ENCODE measurements at places on chromosomes 11 and 22. TPM values are rescaled to one million over a fixed set of nuclear protein-coding genes. Genes with fewer than 3 reads are reported as not detected.

DNA sequence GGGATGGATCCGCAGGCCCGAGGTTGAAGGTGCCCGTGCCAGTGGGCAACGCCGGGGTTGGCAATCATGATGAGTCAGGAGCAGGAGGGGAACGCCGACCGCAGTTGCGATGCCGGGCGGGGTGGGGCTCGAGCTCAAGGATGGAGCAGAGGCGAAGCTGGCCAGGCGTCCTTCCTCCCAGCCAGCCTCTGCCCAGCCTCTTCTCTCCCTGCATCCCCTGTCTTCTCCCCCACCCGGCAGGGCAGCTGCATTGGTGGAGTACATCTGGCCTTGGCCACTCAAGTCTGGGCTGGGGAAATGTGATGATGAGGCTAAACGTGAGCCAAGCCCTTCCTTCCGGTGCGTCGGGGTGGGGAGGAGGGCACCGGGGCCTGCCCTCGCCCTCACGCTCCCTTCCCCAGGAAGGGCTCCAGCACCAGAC is 3.9 kb downstream of the IFITM10 start:
- DNase-seq: no peak

GRCh38 chr22:49077036-49077393 is 750.7 kb downstream of the BRD1 start:
- DNase-seq: no peak

- no peak for DNase-seq
Observed at GRCh38 chr11:83070731-83071566, 748 bp downstream of the RAB30 start.

- DNase-seq: no peak
Observed at GRCh38 chr11:111334532-111335502, 36.5 kb downstream of the POU2AF3 start.

- no peak for DNase-seq
Observed at GRCh38 chr22:46250783-46251125, 661 bp upstream of the CDPF1 start.

DNA sequence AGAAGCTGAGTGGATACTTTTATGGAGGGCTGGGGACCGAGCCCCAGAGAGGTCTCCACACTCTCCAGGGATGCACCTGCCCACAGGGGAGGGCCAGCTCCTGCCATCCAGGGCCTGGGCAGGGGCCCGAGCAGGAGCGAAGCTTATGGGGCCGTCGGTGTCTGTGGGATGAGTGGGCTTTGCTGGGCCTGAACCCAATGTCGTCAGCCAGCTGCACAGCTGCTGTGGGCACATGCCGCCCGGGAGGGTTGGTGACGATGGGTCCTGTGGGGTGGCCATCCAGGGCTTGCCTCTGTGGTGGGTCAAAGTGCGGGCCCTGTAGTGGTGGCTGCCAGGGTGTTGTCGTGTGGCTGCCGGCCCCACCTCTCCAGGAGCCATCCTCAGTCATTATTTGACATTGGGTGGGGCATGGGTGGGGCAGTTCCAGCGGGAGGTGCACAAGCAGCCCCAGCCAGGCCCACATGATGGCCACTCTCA is 447.1 kb downstream of the TBC1D22A start:
- DNase-seq: no peak

- DNase-seq: no peak
Observed at GRCh38 chr11:34468209-34468841, 29.6 kb downstream of the CAT start.

GRCh38 chr11:119307219-119307618 is 9.7 kb downstream of the MCAM start:
- no peak for DNase-seq

GRCh38 chr11:71500601-71501021 is 26.5 kb upstream of the KRTAP5-7 start:
- no peak for DNase-seq

- no peak for DNase-seq
Observed at GRCh38 chr11:7844521-7844920, 47.8 kb upstream of the OR5P2 start.

DNA sequence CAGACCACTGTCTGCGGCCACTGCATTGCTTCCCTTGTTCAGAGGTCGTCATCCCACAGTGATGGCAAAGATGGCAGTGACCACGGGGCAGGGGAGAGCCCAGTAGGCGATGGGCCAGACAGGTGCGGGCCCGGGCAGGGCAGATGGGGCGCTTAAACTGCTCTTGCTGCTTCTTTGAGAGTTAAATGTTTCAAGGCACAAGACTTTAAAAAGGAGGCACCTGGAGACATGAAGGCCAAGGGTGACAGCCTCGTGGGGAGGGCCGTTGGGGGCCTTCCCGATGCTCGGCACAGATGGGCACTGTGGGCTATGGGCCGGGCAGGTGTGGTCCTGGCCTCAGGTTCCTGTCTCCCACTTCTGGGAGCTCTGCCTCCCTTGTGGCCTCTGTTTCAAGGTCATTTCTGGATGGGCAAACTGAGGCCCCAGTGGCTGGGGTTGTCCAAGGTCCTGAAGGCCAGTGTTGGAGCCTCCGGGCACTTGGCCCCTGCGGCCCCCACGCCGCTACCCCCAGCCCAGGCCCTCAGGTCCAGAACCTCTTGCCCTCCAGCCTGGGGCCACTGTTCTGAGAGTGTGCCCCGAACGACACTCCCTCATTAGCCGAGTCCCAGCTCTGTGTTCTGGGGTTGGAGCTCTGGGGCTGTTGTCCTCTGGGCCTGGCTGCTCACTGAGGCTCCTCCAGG is 16.9 kb upstream of the CCDC188 start:
- no peak for DNase-seq

DNA sequence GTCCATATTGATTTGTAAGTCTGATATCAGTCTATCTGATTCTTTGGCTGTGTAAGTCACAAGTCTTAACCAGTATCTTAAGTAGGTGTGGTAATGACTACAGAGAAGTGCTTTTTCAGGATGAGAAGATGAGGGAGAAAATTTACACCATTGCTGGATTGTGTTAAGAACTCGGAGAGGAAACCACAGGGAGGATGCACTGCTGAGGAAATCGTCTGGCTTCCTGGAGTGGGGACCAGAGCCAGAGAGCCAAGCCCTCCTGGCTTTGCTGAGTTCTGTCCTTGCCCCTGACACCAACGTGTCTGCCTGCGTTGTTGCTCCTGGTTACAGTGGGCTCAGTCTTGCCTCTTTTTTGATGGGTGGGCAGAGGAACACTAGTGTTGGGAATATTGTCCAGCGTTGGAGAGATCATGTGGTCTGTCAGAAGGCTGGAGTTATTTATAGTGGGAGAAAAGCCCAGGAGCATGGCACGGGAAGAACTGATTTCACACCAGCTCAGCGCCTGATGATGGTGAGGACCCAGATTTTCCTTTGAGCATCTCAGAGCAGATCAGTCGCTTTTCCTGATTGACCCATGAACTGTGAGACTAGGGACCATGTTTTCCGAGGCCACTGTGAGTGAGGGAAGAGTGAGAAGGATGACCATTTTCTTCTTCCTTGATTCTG is 29.6 kb downstream of the MARK2 start:
- DNase-seq: no peak

GRCh38 chr11:95175818-95176380 is 55.1 kb downstream of the SESN3 start:
- no peak for DNase-seq

- peak; percentile 83 for DNase-seq
Observed at GRCh38 chr11:111454561-111455192, 57.5 kb downstream of the BTG4 start.

DNA sequence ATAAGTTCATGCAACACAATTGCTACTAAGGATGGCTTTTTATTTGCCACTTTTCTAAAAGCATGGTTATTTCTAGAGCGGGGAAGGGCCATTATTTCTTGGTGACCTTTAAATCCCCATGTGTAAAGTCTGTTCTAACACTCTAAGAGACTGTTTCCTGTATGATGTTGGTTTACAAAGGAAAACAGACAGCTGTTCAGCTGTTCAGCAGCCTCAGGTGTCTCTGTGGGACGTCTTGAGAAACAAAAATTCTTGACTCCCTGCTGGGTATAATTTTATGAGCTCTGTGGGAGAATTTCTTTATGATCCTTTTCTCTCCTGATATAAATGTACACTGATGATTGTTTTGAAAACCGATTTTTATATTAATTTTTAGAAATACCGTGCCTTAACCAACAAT is 13.9 kb downstream of the MUC15 start:
- DNase-seq: no peak

GRCh38 chr11:12238420-12238819 is 128.0 kb downstream of the MICAL2 start:
- DNase-seq: no peak

- DNase-seq: peak; percentile 75
Observed at GRCh38 chr11:11477695-11478420, 124.8 kb upstream of the CSNK2A3 start.

- no peak for DNase-seq
Observed at GRCh38 chr22:38109371-38110001, 998 bp downstream of the BAIAP2L2 start.

DNA sequence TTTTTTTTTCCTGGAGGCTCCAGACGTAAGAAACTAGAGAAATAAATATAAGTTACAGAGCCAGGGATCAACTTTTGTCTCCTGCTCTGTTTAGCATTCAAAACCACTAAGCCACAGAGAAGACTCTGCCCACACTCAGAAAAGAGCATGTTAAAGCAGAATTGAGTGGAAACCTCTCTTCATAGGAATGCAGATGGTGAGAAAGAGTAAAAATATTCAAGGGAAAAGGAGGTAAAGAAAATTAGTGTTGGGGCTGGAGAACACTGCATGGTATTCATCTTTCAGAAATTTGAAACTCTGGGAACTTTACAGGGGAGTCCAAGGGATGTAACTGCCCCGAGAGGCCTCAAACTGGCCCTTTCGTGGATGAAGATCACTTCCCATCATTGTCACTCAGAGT is 65.1 kb downstream of the CLMP start:
- DNase-seq: no peak

DNA sequence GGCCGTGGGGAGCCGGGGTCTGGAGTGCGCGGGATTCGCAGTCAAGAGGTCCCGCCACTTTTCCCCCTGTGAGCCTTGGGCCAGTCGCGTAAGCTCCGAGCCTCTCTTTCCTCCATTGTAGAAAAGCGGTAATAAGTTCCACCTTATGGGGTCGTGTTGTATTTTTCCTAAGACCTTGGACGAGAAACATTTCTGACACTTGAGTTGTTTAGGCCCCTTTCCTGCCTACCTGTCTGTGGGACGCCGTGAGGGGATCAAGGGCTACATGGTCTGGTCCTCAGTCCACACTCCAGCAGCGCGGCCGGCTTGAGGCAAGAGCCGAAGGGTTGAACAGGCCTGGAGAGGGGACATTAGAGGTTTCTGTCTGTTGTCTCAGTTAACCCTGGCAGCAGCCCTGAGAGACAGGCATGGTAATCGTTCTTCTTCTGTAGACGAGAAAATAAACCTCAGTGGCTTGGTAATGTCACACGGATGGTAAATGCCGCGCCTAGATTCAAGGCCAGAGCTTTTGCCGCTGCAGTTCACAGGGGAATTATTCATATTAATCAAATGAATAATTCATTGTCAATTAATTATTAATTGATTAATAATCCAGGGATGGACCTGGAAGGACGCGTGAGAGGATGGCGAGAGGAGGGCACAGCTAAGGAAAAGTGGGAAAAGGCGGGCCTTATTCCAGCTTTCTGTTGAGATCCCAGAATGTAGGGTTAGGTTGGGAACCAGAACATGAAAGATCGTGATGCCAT is 545 bp downstream of the FEN1 start:
- DNase-seq: no peak

- DNase-seq: no peak
Observed at GRCh38 chr22:33707581-33707980, 212.7 kb downstream of the LARGE1 start.

DNA sequence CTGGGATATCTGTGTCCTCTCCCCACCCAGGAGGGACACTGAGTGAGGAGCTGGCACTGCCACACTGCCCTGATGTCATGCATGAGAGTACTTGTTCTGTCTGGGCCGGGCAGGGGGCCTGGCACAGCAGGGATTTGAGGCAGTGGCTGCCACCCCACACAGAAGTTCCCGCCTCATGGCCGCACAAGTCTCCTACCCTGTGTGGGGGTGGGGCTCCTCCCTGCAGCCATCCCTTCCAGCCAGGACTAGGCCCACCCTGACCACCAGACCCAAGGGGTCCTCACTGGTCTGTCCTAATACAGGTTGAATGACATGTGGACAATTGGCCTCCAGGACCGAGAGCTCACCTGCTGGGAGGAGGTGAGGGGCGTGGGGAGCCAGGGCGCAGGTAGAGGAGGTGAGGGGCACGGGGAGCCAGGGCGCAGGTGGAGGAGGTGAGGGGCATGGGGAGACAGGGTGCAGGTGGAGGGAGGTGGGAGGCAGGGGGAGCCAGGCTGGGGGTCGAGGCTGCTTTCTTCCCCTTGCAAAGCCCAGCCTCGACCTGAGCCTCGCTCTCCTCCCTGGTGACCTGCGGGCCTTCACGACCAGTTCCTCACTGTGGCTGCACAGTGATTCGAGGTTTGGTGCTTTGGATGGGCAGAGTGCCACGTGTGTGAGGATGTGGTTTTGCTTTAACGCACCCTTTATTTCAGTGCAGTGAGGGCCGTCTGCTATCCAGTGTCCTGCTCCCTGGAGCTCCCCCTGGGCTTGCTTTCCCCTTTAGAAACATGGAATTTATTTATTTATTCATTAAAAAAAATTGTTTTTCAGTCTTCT is 7.4 kb downstream of the LZTR1 start:
- DNase-seq: no peak

ARFGAP3 gene
- 39.9 TPM for total RNA-seq

PHRF1 gene
- total RNA-seq: 30.4 TPM

SOX10 gene
- 0.14 TPM for total RNA-seq

FREY1 gene
- 0.14 TPM for total RNA-seq

LRRC32 gene
- not detected for total RNA-seq

NRGN gene
- total RNA-seq: 4.4 TPM

LRRC4C gene
- total RNA-seq: not detected

TTC36 gene
- not detected for total RNA-seq

GAL3ST1 gene
- not detected for total RNA-seq

TEX54 gene
- not detected for total RNA-seq

FAM180B gene
- not detected for total RNA-seq

TRIM48 gene
- not detected for total RNA-seq

OVOL1 gene
- total RNA-seq: 0.65 TPM

MS4A14 gene
- total RNA-seq: not detected
